ENCODE measurements at places on chromosomes 16 and 17.
A peak's percentile ranks its signal among the peaks of the same experiment; 100 is the strongest.

DNA sequence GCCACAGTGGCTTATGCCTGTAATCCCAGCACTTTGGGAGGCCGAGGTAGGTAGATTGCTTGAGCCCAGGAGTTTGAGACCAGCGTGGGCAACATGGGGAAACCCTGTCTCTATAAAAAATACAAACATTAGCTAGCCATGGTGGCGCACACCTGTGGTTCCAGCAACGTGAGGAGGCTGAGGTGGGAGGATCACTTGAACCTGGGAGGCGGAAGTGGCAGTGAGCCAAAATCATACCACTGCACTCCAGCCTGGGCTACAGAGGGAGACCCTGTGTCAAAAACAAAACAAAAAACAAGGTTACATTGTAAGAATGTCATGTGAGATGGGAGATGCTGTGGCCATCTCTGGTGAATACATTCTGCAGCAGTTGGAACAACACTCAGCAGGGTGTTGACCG lies 13.5 kb downstream of the DUSP14 start:
- DNase-seq: no peak

GRCh38 chr16:86794216-86794864 lies 216.0 kb downstream of the FOXL1 start:
- DNase-seq: no peak

- peak; percentile 73 for DNase-seq
Measured at GRCh38 chr16:15972046-15972868, 22.8 kb downstream of the ABCC1 start.

DNA sequence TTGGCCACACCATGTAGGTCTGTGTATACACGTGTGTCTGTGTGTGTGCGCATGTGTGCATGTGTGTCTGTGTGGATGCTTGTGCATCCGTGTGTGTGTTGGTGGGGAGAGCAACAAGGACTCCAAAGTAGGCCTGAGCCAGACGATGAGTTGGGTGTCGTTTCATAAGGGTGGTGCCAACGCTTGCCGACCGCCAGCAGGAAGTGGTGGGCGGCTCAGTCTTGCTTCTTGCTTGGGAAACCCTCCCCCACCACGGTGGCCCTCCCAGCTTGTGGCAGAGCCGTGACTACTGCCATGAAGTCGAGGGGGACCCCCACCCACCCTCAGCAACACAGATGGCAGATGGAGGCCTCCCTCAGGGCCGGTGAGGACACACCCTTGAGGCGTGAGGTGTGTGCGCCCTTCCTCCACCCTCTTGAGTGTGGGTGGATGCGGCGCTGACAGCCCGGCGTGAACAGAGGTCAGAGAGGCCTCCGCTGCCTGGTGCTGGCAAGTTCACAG lies 17.5 kb downstream of the SBK1 start:
- no peak for DNase-seq

GRCh38 chr17:56948491-56948890 lies 12.4 kb downstream of the COIL start:
- DNase-seq: peak; percentile 38
